ENCODE measurements at places on chromosomes 11 and 22. TPM values are rescaled to one million over a fixed set of nuclear protein-coding genes. Genes with fewer than 3 reads are reported as not detected.

The IGHMBP2 gene
- 30.8 TPM for total RNA-seq

The CLDN5 gene
- 7.4 TPM for total RNA-seq

The C11orf87 gene
- total RNA-seq, result 0.27 TPM

The NUDT8 gene
- total RNA-seq, result 5.8 TPM

DNA sequence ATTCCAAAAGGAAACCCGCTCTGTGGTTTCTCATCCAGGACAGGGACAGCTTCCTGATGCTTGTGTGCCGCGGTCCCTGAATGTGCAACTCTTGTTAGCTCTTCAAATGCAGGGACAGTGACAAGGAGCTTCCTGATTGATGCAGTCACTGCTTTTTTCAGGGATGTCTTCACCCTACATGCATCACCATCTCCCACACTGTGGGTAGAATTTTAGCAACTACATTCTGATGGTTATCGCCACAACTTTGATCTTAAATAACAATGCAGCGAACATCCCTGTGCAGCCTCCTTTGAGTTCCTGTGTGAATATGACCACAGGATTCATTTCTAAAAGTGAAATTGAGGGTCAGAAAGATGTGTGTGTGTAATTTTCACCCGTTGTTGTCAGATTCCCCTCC, 115.0 kb downstream of the GGTLC2 start:
- no peaks in the 10 kb centered on the region for H3K4me1 ChIP-seq
- H3K4me3 ChIP-seq, result no peak overlapping the region
- no peak overlapping the region for H3K27ac ChIP-seq
- H3K27me3 ChIP-seq, result peaks cover 2% of the 10 kb centered on the region
- no peak for DNase-seq

DNA sequence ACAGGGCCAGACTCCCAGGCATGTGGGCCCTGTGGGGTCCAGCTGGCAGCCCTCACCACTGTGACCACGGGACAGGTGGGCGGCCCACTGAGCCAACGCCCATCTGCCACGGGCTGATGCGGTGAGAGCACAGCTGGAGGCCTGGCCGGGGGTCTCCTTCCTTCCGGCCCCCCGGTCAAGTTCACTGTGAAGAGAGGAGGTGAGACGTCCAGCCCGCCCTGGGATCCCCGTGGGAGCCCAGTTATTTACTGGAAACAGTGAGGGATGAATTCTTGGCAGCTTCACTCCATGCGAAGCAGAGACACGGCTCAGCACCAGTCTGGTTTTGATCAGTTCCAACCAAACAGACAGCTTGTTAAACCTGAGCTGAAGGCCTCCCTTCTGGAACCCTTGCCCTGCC, 38.7 kb downstream of the WNT11 start:
- H3K36me3 ChIP-seq, result no peaks in the 10 kb centered on the region
- no peak overlapping the region for H3K27ac ChIP-seq
- H3K4me1 ChIP-seq, result no peaks in the 10 kb centered on the region
- no peak for DNase-seq
- H3K27me3 ChIP-seq, result peaks cover 11% of the 10 kb centered on the region
- H3K4me3 ChIP-seq, result no peak overlapping the region

GRCh38 chr22:47061226-47061625, 298.8 kb downstream of the TBC1D22A start:
- H3K27ac ChIP-seq, result no peak overlapping the region
- no peak overlapping the region for H3K4me3 ChIP-seq
- peaks cover 21% of the 10 kb centered on the region for H3K27me3 ChIP-seq
- H3K36me3 ChIP-seq, result peaks cover 11% of the 10 kb centered on the region

DNA sequence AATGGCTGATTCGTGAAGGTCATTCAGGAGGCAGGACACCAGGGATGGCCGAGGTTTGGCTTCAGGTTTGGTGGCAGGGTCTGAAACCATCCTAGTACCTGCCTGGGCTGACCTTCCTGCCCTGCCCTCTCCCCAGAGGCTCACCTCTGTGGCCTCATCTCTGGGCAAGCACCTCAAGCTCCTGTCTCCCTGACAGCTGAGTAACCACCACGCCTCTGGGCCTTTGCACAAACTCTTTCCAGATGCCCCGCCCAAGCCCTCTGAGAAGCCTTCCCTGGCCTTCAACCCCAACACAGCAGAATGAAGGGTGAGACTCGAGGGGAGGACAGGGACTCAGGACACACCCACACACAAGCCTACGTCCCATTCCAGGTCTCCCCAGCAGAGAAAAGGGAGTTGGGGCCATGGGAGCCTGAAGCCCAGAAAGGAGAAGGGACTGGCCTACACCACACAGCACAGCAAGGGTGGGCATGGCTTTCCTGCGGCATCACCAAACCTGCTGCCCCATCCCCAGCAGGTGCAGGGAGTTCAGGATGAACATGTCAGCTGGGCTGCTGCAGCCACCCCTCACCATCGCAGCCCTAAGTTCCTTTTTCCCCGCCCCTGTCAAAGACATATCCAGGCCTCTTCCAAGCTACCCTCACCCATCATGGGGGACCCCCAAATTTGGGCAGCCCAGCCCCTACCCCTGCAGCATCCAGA, 2.4 kb downstream of the SHISA8 start:
- no peak overlapping the region for H3K27ac ChIP-seq
- H3K4me3 ChIP-seq, result no peak overlapping the region
- no peak for DNase-seq
- H3K27me3 ChIP-seq, result peaks cover 37% of the 10 kb centered on the region
- no peaks in the 10 kb centered on the region for H3K36me3 ChIP-seq

DNA sequence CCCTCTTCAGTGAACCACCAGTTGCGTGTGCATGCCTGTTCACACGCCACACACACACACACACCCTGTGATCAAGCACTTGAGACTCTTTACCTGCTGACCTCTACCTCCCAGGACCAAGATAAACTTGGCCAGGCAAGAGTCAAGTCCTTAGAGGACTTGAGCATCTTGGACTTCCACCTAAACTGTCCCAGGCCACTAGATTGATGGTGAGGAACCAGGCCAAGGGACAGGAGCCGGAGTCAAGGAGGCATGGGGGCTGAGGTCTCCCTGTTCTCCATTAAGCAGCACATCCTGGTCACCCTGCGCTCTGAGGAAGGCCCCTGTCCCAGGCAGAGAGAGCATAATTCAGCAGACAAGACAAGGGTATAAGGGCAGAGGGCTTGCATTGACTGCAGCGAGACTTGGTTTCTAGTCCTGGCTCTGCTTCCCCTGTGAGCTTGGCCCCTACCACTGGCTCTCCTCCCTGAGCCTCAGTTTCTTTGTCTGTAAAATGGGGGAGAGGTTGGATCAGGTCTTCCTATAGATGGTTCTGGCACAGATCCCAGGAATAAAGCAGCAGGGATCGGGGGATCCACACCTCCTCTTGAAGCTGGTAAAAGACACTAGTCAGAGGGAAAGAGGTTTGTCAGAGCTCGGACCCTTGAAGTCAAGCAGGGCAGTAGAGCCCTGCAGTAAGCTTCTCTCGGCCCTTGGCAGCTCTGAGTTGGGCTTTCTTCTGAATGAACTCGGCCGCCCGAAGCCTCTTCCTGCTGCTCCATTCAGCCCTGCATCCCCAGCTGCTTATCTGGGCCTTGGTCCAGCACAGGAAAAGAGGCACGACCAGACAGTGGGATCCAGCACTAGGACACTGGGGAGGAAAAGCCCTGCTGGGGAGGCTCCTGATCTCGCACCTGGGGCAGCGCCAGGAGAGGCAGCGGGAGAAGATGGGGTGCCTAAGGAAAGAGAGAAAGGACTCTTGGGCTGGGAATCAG, 2.0 kb downstream of the CREB3L1 start:
- H3K4me3 ChIP-seq, result peak overlapping the region; percentile 84
- H3K27me3 ChIP-seq, result peaks cover 9% of the 10 kb centered on the region
- H3K27ac ChIP-seq, result no peak overlapping the region
- DNase-seq, result no peak
- no peaks in the 10 kb centered on the region for H3K36me3 ChIP-seq

DNA sequence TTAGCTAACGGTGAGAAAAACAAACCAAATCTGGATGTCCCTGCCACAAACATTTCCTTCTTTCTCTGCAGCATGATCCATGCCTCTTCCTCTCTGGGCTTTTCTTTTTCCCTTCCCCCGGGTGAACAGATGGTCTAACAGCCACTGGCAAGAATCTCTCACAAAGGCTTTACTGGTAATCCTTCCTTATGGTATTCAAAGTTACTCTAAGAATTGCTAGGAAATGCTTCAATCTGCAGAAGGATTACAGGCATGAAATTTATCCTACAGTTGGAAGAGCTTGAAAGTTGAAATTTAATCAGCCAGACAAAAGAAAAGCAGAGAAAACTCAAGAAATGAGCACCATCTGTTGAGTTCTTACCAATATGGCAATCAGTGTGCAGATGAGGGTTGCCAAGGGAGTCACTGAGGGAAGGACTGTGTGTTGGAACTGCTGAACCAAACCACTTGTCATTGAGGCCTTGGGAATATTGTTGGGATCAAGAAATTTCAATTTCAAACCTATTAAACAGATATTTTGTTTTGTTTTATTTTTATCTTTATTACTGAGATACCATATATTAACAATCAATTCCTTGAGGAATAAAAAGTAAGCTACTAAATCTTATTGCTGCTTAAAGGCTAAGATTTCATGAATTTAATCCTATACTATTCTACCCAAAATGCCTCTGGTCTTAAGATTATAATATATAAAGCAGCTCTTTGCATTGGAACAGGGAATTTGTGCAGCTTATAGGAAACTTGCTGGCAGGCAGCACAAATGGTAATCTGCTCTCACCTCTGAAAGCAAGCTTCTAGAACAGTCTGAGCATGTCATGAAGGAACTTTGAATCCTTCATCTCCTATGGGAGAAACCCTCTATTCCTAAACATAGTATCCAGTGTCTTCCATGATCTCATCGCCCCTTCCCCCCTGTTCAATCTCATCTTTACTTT, 29.7 kb upstream of the NDUFC2 start:
- H3K36me3 ChIP-seq, result no peaks in the 10 kb centered on the region
- peaks cover 5% of the 10 kb centered on the region for H3K27me3 ChIP-seq
- DNase-seq, result peak; percentile 26
- peak overlapping the region; percentile 78 for H3K4me3 ChIP-seq

DNA sequence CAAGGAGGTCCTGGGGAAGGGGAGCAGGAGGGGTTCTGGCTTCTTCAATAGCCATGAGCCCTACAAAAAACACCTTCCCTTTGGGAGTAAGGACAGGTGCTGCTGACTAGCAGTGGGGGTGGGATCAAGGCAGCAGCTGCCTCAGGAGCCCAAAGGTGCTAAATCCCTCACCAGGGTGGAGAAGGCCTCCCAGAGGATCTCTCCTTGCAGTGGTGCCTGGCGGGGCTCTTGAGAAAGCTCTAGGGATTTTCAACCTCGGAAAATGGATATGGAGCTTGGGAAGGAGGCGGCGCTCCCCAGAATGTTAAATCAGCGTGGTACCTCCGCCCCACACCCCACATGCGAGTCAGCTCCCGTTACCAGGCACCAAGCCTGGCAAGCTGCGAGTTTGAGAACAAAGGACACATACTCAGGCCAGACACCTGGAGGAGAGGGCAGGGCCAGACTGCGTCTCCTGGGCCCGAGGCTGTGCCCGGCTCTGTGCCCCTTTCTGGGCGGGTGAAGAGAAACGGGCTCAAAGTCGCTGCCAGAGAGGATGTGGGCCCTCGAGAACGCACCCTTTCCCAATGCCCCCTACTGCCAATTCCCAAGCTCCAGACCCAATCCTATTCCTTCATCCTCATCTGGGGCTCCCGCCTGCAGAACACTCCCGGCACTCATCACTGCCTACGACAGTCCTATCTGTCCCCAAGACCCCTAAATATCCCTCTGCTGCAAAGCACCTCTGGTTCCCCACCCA, 139.0 kb downstream of the BRD1 start:
- peaks cover 10% of the 10 kb centered on the region for H3K27me3 ChIP-seq
- DNase-seq, result no peak
- H3K4me3 ChIP-seq, result no peak overlapping the region
- no peak overlapping the region for H3K27ac ChIP-seq
- no peaks in the 10 kb centered on the region for H3K4me1 ChIP-seq

- no peak overlapping the region for H3K4me3 ChIP-seq
- H3K27ac ChIP-seq, result no peak overlapping the region
- DNase-seq, result no peak
Observed at GRCh38 chr22:39731881-39732555, 161.5 kb downstream of the CACNA1I start.

DNA sequence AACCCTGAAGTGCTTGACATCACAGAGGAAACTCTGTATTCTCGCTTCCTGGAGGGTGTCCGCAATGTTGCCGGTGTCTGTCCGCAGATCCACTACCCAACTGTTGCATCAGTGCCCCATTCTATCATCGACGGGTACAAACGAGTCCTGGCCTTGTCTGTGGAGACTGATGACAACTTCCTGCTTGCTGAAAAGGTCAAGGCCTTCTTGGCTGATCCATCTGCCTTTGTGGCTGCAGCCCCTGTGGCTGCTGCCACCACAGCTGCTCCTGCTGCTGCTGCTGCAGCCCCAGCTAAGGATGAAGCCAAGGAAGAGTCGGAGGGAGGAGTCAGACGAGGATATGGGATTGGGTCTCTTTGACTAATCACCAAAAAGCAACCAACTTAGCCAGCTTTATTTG, 42.9 kb upstream of the DAGLA start:
- peaks cover 19% of the 10 kb centered on the region for H3K4me1 ChIP-seq
- peak; percentile 44 for DNase-seq
- peak overlapping the region; percentile 62 for H3K27ac ChIP-seq
- H3K27me3 ChIP-seq, result peaks cover 9% of the 10 kb centered on the region
- no peak overlapping the region for H3K4me3 ChIP-seq
- no peaks in the 10 kb centered on the region for H3K36me3 ChIP-seq

DNA sequence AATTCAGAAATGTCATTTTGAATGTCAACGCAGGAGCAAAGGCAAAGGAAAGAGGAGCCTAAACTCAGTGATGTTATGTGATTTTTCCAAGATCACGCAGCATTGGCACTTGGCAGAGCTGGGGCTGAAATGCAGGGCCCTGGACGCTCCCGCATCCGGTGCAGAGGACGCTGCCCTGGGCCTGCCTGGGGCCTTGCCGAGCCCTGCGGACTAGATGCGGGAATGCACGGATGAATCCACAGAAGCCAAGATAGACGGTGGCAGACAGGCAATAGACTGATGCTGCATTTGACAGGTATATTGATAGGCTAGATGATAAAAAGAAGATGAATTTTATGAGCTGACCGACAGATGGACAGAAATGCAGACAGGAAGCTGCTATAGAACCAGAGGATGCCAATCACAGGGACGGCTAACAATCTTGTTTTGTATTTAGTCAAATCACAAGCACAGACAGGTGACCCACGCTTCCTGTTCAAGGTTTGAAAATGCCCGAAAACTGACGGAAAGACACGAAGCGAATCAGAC, 696 bp upstream of the MARK2 start:
- peaks cover 29% of the 10 kb centered on the region for H3K4me1 ChIP-seq
- no peak for DNase-seq
- H3K36me3 ChIP-seq, result no peaks in the 10 kb centered on the region
- H3K27me3 ChIP-seq, result peaks cover 19% of the 10 kb centered on the region
- H3K4me3 ChIP-seq, result peak overlapping the region; percentile 80
